ENCODE measurements at places on chromosomes 2 and 18.

GRCh38 chr2:147909178-147909577 lies 64.3 kb downstream of the ACVR2A start:
- no peak for DNase-seq

GRCh38 chr2:14524803-14525080 lies 107.8 kb upstream of the LRATD1 start:
- no peak for DNase-seq

- no peak for DNase-seq
Observed at GRCh38 chr2:75558786-75559679, 1.7 kb downstream of the EVA1A start.

GRCh38 chr2:168254158-168254935 lies 7.0 kb upstream of the STK39 start:
- DNase-seq, result no peak

DNA sequence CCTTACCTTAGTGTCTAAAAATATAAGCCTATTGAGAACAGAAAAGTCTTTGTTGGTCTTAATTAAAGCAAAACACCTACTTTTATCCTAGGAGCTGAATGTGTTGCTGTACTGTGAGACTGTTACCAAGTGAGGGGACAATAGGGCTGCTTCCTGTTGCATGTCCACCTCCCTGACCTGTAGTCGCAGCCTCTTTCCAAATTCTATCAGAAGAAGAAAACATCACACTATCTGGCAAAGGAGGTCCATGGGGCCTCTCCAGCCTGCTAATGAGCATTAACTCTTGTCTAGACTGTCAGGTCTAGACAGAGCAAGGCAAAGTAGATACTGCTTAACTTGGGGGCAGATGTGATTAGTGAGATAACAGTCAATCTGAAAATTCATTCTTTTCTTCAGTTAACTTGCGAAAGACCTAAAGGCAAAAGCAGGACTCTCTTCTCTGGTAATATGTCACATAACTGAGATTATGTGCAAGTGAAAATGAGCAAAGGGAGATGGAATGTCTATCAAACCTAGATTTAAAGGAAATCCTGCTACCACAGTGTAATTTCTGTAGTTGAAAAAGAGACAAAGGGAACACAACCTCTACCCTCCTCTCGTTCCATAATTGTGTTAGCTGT lies 66.9 kb downstream of the CDH20 start:
- no peak for DNase-seq

GRCh38 chr2:5898667-5899066 lies 206.5 kb downstream of the SOX11 start:
- DNase-seq, result no peak

GRCh38 chr2:232132181-232132580 lies 170.7 kb downstream of the DIS3L2 start:
- no peak for DNase-seq

DNA sequence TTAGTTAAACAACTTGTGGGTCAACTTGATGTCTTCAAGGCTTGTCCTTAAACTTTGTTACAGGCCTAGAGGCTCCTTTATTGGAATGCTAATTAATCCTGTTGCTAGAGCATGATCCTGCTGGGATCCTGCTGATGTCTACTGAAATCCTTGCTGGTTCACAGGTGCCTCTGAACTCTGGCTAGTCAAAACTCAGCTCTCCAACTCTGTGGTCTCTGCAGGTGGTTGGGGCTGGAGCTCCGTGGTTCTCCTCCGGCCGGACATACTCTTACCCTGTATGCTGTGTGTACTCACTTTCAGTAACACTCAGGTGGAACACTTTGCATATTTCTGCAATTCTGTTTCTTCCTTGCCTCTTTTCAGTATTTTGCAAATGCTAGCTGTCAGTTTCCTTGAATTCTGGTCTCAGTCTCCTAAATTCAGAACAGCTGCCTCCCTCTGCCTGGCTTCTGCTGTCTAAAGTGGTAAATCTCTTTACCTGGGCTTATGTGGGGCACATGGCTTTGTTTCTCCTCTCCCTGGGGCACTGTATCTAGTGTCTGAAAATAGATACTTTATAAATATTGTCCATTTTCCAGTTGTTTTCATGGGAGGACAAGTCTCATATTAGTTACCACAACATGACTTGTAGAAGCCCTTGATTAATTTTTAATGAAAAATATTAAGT lies 113.0 kb downstream of the ATP9B start:
- no peak for DNase-seq

DNA sequence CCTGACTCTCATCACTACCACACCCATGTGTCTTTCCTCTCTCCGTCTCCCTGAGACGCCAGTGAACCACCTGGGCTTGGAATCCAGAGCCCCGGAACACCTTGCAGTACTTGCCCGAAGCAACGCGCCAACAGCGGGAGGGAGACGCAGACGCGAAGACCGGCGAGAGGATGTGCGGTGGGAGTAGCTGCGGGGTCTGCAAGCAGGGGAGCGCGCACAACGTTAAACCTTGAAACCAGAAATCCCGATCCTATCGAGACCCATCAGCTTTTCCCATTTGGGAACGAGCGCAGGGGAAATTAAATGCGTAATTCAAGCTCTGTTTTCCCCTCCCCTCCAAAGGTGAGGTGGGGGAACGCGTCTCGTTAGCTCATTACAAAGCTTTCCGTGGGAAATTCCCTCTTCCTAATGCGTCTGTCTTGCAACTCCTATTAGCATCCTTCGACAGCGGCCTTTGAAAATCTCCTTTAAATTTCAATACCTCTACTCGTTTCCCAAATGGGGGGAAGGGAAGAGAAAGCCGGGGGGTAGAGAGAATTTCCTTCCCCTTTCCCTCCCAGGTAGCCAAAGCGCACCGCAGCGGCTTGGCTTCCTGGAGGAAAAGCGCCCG lies 421 bp upstream of the CNTNAP5 start:
- DNase-seq, result peak; percentile 10

DNA sequence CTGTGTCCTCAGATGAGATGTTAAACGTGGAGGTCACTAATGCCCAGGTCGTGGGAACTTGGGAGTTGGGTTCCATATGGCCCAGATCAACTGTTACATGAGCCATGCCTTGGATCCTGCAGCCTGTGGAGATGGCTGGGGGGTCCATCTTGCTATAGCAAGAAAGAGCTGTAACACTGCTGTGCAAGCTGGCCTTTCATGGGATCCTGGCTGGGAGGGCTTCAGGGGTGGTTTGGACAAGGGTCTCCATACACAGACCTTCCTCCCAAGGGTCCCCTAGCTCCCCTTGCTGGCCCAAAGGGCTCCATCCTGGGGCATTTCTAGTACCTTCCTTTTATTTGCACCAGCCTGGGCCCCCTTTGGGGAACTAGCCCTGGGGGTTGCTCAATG lies 337.7 kb downstream of the DYSF start:
- DNase-seq, result no peak

- DNase-seq, result no peak
Observed at GRCh38 chr18:2909431-2910140, 62.8 kb downstream of the EMILIN2 start.

GRCh38 chr2:142805244-142805643 lies 72.2 kb upstream of the KYNU start:
- no peak for DNase-seq

GRCh38 chr2:66581339-66582103 lies 146.6 kb downstream of the MEIS1 start:
- no peak for DNase-seq

DNA sequence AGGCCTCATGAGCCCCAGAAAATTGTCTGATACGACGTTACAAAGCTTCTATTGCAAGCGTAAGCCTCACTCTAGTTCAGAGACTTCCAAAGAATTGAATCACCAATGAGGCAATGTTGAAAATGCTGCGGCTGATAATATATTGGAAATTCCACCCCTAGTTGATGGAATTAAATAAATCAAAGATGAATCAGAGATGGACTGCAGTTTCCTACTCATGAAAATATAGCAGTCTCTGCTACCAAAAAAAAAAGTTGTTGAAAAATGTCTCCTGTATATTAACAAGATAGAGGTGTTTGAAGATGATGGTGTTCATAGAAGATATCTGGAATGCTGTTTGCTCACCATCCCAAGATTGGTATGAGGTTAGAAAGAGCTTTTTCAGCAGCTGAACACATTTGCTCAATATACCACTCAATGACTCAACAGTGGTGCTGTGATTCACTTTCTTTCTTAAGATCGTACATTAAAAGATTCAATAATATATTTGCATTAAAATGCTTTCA lies 99.8 kb upstream of the ARHGAP28 start:
- DNase-seq, result no peak

DNA sequence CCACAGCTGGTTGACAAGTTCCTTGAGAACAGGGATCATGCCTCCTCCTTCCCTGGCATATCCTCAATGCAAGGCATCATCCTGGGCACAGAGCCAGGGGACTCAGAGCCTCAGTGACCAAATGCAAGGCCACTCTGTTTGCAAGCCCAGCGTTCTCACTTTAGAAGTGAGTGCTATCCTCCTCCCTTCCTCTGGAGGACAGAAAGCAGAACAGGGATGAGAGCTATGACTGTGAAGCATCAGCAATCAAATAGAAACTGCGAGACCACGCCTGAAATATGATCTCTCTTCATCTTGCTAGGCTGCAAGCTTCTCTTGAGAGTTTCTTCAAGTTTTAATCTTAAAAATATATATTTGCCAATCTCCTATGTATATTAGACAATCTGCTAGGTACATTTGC lies 119.8 kb downstream of the LRATD1 start:
- no peak for DNase-seq

DNA sequence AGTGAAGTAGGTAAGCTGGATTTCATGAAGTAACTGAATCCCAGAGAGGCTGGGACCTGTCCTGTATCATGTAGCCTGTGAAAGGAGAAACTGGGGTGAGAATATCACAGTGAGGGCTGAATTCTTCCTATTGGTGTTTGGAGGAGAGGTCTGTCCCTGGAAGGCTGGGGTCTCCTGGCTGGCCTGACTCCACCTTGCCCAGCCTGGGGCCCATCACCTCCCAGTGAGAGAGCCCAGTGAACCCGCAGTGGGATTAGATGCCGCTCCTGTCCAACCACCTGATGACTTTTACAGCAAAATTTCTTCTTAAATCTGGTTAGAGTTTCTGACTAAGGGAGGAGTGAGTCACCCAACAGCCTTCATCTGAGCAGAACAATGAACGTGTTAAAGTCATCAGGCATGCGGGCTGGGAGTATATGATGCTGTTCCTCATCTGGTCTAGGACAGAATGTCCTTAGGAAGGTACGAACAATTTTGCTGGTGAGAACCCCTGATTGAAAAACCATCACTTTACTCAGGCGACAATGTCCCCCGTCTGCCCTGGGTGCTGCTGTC lies 152.9 kb downstream of the LPIN1 start:
- DNase-seq, result no peak

- no peak for DNase-seq
Observed at GRCh38 chr2:108869542-108869941, 83.0 kb downstream of the CCDC138 start.

GRCh38 chr2:11491348-11491933 lies 25.5 kb upstream of the E2F6 start:
- no peak for DNase-seq

GRCh38 chr18:5958822-5959221 lies 63.5 kb upstream of the TMEM200C start:
- DNase-seq, result no peak

DNA sequence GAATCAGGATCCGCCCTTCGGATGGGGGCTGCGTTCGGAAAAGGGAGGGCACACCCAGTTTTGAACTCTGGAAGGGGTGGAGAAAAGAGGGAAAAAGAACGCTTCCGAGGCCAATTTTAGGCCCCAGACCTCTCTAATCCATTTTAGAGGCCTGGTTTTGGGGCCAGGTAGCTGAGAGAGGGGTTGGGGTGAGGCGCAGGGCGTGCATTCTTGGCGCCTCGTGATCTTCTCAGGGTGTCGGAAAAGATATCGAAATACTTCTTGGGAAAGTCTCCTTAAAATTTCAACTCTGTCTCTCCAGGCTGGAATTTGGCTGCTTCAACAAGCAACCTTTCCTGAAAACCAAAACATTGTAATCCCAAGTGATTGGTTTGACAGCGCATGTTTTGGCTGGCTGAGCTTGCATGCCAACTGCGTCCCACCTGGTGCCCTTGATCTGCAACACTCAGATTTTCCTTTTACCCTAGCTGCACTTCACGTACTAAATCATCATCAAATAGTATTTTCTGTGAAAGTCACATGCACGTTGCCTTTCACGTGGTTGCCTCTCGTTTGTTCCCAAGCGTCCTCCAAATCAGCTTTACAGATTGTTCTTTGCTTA lies 864 bp upstream of the XPO1 start:
- no peak for DNase-seq

- DNase-seq, result no peak
Observed at GRCh38 chr18:2717407-2717806, 61.9 kb downstream of the SMCHD1 start.

DNA sequence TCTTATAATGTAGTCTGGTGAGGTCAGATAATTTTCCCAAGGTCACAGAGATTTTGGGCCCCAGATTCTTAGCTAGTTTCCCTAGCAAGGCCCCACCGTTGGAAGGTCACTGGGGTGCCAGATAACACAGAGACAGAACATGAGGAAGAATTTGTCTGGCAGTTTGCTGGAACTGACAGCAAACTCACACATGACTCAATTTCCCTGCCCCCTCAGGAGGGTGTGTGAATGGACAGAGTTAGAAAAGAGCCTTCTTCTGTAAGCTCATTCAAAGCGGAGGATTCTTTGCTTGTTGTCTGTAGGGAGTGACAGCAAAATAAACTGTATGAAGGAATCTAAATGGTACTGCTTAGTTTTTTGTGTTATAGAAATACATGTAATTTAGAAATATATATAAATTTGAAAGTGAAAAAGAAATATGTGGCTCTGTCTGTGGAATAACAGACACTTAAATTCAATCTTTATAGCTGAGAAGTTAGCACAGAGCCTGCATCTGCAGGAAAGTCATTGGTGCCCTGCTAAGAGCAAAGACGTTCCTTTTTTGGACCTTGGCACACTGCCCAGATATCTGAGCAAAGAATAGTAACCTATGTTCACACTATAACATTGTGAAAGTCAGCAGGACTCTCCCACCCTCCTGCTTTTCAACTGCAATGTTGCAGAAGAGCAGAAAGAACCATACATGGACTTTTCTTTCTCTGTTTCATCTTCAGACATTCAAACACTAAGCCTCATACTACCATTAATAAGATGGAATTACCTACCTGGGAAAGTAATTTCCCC lies 2.1 kb downstream of the MDH1 start:
- DNase-seq, result no peak

DNA sequence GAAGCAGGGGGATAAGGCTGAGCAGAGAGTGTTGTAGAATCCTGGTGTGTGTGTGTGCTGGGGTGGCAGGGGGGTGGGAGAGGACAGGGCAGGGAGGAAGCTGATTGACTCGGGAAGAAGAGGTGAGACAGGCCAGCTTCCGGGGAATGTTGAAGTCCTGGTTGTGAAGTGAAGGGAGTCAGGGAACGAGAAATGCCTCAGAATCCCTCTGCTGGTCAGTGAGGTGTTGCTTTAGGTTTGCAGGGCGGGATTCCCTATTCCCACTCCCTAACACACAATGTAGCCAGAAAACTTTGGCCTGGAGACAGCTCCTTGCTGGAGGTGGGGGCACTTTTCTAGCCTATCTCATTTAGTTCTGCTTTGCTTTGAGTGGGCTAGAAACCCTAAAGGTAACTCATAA lies 265.1 kb downstream of the HAUS1 start:
- no peak for DNase-seq

All from caudate nucleus (tissue), 63 donors.